Neural progenitor cell (in vitro differentiated cells): ENCODE measurements at places on chromosomes 3 and 15. TPM values are rescaled to one million over a fixed set of nuclear protein-coding genes. Genes with fewer than 3 reads are reported as not detected.

Gene CAV3
- total RNA-seq = not detected in 2 replicates

DNA sequence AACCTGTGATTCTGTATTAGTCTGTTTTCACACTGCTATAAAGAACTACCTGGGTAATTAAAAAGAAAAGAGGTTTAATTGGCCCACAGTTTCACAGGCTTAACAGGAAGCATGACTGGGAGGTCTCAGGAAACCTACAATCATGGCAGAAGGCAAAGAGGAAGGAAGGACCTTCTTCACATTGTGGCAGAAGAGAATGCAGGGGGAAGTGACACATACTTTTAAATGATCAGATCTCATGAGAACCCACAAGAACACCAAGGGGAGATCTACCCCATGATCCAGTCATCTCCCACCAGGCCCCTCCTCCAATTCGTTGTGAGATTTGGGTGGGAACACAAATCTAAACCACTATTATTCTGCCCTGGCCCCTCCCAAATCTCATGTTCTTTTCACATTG, 6.1 kb downstream of the ZKSCAN7 start:
- DNase-seq = no peak

DNA sequence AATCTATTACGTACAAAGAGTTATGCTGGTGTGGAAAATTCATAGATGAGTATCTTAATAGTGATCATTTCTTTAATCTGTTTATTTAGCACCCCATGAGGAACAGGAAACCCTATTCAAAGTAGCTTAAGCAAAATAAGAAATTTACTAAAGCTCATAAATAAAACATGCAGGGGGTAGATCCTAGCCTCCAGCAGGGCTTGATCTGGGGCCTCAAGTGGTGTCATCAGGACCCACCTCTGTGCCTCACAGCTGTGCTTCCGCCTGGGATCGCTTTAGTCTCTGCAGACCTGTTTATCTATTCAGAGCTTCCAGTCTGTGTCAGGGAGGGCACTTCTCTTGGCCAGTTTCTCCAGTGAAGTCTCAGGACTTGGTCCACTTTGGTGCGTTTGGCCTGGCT, 171.0 kb upstream of the SLC24A5 start:
- DNase-seq = no peak

GRCh38 chr3:170562080-170562479, 23.8 kb downstream of the SLC7A14 start:
- no peak for DNase-seq

Gene LNP1
- total RNA-seq = 17.9 and 26.5 TPM in 2 replicates

- DNase-seq = no peak
Measured at GRCh38 chr3:111979434-111980038, 710 bp downstream of the ABHD10 start.

DNA sequence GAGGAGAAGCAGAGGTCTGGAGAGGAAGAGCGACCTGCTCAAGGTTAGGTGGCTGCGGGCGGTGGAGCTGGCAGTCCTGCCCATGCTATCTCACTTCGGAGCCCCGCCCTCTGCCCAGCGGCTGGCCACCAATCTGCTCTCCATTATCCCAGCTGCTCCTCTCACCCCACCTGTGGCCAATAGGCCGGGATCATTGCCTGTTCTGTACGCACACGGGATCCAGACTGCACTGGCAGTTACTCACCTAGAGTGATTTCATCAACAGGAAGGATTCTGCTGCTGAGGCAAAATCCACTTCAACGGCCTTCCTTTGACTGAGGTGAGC, 100.6 kb downstream of the TLE3 start:
- no peak for DNase-seq

Gene CCR9
- total RNA-seq = not detected in 2 replicates

DNA sequence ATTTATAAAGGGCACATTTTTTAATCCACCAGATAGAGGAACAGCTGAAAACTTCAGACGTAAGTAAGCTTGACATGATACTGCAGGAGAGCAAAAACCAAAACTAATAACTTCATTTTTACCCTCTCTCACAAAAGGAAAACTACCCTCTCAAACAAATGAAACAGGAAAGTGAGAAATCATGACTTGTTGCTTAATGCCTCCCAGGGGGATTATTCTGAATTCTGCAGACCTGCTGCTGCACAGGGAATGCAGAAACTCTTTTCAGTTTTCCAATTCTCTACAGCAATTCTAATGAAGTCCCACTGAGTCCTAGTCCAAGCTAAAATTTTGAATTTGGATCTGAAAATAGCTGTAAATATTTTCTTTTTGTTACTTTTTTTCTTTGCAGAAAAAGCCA, 637.1 kb upstream of the CCDC54 start:
- no peak for DNase-seq

Gene MKRN2OS
- total RNA-seq = not detected in 2 replicates

GRCh38 chr3:143343031-143343430, 223.5 kb downstream of the CHST2 start:
- DNase-seq = no peak

Gene MAGI1
- 40.6 and 48.4 TPM in 2 replicates for total RNA-seq

Gene SAMD7
- total RNA-seq = not detected in 2 replicates

GRCh38 chr15:92885224-92886041, 14.7 kb upstream of the CHD2 start:
- no peak for DNase-seq

GRCh38 chr3:160112481-160112880, 112.7 kb upstream of the C3orf80 start:
- no peak for DNase-seq

DNA sequence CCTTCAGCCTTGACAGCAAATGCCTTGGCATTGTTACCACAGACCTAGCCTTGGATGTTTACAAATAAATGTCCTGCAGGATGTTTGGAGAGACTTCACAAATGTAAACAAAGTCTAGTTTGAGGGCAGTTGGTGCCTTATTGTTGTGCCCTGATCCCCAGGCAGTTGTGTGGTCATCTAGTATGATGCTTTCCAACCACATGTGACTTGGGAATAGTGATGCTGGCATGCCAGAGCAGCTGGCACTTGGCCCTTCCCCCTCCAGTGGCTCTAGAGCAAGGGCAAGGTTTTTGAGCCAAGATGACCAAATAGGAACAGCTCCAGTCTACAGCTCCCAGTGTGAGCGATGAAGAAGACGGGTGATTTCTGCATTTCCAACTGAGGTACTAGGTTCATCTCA, 258.2 kb downstream of the ADAMTS17 start:
- no peak for DNase-seq

GRCh38 chr15:31300208-31300661, 26.4 kb upstream of the KLF13 start:
- DNase-seq = no peak

- no peak for DNase-seq
Measured at GRCh38 chr3:171306631-171307030, 153.6 kb downstream of the TNIK start.

Gene OCA2
- 0.65 and 1.0 TPM in 2 replicates for total RNA-seq

DNA sequence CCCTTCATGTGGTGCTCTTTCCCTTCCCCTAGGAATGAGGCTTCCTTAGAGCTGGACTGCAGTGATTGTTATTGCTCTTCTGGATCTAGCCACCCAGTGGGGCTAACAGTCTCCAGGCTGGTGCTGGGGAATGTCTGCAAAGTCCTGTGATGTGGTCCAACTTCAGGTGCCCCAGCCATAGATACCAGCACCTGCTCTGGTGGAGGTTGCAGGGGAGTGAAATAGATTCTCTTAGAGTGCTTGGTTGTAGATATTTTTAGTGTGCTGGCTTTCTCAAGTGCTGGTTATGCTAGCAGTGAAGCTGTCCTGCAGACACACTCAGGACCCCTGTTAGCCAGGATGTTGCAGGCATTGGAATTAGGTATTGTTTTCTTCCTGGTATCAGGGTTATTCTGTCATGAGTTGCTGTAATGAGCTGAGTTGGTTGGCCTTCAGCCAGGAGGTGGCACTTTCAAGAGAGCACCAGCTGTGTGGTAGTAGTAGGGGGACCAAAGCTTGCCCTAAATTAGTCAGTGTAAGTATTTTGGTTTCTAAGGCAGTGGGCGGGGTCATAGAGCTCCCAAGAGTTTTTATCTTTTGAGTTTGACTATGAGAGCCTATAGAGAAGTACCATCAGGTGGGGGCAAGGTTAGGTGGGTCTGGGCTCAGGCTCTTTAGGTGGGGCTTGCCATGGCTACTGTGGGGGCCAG, 317.5 kb upstream of the SGO1 start:
- no peak for DNase-seq

Gene GRM7
- total RNA-seq = 0.80 and 0.93 TPM in 2 replicates

Gene RTP3
- total RNA-seq = not detected in 2 replicates

- DNase-seq = no peak
Measured at GRCh38 chr3:183315739-183316138, 62.7 kb downstream of the B3GNT5 start.

GRCh38 chr3:155252021-155252420, 41.5 kb downstream of the STRIT1 start:
- no peak for DNase-seq

DNA sequence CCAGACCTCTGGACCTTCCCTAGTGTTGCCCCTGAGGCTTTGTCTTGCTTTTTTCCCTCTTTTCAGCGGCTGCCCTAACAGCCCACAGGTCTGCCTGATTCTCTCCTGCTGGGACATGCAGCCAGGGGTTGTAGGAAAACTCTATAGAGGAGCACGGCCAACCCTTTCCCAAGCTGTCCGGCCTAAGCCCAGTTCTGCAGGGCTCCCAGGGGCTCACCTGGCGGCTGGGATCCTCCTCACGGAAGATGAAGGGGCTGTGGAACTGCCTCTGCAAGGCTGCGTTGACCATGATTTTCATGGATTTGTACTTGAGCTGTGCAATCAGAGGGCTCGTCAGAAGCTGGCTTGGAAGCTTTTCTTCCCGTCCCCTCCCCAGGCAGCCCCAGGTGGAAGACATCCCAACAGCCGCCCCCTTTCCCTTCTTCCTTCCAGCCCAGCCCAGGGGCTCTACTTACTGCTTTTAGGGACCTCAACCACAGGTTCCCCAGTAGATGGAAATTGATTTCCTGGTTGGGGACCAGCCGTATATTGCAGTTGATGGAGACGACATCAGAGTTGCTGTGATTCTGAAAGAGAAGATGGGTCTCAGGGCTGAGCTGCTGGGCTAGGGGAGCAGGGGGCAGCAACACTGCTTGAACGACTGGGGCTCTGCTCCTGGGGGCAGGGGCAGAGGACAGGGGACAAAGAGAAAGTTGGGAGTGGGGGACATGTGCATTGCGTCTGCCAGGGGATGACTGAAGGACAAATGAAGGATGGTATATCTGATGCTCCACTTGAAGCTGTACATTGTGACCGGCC, 29.8 kb downstream of the FEM1B start:
- DNase-seq = no peak

DNA sequence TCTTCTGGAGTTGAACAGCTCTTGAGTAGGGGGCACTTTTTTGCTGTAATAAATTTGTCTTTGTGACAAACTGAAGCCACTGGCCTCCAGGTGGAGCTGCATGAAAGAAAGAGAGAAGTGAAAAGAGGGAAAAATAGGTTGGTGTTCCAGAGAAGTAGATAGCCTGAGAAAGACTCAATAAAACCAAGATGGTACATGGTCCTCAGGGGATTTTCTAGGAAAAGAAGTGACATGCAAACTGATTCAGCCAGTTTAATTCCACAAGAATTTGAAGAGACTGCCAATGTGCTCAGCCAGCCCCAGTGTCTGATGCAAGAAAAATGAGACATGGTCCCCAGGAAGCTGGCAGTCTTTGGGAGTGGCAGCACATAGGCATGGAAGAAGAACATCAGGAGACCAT, 152.7 kb downstream of the CD47 start:
- DNase-seq = peak; percentile 53

DNA sequence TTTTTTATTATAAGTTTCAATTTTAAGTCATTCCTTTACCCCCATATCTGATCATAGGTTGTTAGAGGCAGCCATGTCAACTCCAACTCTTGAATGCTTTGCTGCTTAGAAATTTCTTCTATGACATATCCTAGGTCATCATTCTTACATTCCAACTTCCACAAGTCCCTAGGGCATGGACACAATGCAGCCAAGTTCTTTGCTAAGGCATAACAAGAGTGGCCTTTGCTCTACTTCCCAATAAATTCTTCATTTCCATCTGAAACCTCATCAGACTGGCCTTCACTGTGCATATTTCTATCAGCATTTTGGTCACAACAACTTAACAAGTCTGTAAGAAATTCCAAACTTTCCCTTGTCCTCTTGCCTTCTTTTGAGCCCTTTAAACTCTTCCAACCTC, 28.5 kb downstream of the TRIM42 start:
- DNase-seq = no peak

DNA sequence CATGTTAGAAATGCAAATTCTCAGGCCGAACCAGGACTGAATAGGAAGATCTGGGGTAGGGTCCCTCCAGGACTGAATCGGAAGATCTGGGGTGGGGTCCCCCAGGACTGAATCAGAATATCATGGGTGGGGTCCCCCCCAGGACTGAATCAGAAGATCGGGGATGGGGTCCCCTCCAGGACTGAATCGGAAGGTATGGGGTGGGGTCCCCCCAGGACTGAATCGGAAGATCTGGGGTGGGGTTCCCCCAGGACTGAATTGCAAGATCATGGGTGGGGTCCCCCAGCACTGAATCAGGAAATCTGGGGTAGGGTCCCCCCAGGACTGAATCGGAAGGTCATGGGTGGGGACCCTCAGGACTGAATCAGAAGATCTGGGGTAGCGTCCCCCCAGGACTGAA, 48.2 kb upstream of the TNK2 start:
- DNase-seq = no peak

DNA sequence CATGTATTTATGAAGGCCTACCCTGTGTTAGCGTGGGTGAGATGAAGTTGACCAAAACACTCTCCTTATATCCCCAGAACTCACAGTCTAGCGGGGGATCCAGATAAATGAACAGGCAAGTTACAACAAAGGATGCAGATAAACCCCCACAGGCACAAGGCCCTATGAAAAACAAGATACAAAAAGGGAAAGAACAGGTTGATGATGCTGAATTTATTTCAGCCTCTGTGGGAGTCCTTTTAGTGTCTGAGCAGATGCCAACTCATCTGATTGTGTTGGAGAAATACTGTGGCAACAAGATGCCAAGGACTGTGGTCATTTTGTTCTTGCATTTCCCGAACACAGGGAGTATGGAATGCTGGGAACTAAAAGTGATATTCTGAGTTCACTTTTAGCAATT, 300.0 kb downstream of the CHST2 start:
- no peak for DNase-seq

DNA sequence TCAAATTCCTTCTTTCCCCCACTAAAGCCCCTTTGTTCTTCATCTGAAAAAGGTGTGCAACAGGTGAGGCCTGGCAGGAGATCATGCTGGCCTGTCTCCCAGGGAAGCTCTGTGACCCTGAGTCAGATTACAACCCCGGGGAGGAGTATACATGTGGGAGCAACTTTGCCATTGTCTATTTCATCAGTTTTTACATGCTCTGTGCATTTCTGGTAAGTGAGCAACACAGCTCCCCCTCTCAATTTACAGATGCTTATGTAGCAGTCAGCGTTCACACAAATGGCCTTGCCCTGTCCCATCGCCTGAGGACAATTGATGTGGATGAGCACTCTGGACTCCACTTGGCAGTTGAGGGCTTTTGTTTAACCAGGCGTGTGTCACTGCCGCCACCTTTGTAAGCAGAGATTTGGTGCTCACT, 70.4 kb downstream of the CHDH start:
- peak; percentile 25 for DNase-seq

- DNase-seq = peak; percentile 87
Measured at GRCh38 chr15:29821416-29822099, 710 bp downstream of the TJP1 start.

Gene TNNC1
- 0.67 and 5.8 TPM in 2 replicates for total RNA-seq

Gene ATP10A
- 0.32 and 0.59 TPM in 2 replicates for total RNA-seq
